ENCODE measurements at places on chromosomes 12 and 14.
A peak's percentile ranks its signal among the peaks of the same experiment; 100 is the strongest.

- H3K27ac ChIP-seq = peak overlapping the region; percentile 92
- H3K27me3 ChIP-seq = no peaks in the 10 kb centered on the region
- no peaks in the 10 kb centered on the region for H3K36me3 ChIP-seq
- no peak for DNase-seq
Observed at GRCh38 chr12:91327889-91328288, 145.3 kb upstream of the DCN start.

GRCh38 chr14:35822501-35822900 is 3.6 kb upstream of the BRMS1L start:
- no peaks in the 10 kb centered on the region for H3K36me3 ChIP-seq
- DNase-seq = no peak
- peaks cover 7% of the 10 kb centered on the region for H3K27me3 ChIP-seq
- peaks cover 10% of the 10 kb centered on the region for H3K4me1 ChIP-seq

DNA sequence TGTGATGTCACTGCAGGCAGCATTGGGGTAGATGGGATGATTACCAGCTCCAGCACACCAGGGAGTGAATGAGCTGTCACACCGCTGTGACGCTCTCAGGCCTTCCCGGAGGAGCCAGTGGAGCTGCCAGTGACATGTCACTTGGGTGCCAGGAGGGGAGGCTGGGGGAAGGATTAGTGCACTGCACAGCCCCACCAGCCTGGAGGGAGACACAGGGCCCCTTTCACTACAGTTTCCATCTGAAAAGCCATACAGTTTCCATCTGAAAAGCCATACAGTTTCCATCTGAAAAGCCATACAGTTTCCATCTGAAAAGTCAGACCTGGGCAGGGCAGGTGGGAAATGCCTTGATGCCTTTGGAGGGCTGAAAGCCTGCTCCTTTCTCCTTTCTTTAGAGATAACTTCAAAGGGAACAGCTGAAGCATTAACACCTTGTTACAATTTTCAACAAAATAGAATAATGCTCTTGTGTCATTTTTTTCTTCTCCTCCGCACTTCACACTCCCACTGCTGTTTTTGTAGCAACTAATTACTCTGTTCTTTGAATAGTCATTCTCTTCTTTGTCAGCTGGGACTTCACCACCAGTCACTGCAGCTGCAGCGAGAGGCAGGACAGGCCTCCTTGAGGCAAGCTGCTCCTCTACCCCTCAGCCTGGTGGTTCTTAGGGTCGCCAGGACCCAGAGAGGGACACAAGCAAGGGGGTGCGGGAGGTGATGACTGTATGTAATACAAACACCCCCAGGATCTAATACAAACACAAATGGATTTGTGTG is 256.9 kb upstream of the RGS6 start:
- H3K27me3 ChIP-seq = no peaks in the 10 kb centered on the region
- H3K27ac ChIP-seq = peak overlapping the region; percentile 29
- no peak for DNase-seq

DNA sequence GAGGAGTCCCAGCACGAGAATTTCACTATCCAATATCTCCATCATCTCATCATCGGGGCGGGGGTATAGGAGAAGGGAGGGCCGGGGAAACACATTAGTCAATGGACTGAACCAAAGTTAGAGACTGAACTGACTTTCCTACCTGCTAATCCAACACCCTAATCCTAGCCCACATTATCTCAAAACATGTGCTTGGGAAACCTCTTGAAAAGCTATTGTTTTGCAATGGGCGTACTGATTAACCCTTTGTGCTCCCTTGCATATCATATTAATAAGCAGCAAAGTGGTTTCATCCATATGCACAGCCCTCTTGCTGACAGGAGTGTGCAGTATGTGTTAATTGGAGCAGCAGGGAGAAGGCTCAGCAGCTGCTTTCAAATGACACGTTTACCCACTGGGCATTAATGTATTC is 125.7 kb upstream of the GRIP1 start:
- H3K4me1 ChIP-seq = peaks cover 7% of the 10 kb centered on the region
- no peak overlapping the region for H3K4me3 ChIP-seq
- no peak overlapping the region for H3K27ac ChIP-seq
- H3K36me3 ChIP-seq = no peaks in the 10 kb centered on the region

DNA sequence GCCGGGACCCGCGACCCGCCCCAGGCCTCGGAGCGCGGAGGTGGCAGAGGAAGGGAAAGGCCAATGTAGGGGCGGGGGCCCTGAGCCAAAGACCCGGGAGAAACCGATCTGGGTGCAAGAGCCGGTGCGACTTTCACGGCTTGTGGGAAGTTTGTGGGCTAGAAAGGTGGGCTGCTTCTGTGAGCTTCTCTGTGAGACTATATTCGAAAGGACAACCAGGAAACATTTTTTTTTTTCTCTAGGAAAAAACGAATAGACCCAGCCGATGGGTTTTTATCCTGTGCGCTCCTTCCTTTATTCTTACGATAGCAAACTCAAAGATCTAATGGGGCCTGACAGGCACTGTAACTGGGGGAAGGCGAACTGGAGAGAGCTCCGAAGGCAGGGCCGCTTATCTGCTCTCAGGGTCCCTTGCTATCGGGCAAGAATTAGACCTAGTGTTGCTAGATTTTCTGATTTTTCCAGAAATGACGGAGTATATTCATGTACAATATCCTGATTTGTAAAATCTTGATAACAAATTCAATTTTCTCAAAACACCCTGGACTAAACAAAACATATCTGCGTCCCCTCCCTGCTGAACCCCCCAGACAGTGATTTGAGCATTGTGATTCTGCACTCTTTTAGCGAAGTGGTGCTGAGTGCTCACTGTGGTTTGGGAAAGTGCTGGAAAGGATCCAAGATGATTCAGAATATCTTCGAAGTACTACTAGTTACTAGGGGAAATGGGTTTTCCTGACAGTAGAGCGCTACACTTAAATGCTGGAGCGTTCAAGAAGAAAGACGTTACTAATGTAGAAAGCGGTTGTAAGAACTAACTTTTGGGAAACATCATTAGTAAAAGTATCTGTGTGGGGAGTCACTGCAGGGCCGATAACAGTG is 563 bp upstream of the STXBP6 start:
- no peaks in the 10 kb centered on the region for H3K36me3 ChIP-seq
- H3K27ac ChIP-seq = no peak overlapping the region
- peaks cover 32% of the 10 kb centered on the region for H3K27me3 ChIP-seq

Data from chondrocyte (in vitro differentiated cells).